ENCODE measurements at places on chromosomes 16 and 17.

DNA sequence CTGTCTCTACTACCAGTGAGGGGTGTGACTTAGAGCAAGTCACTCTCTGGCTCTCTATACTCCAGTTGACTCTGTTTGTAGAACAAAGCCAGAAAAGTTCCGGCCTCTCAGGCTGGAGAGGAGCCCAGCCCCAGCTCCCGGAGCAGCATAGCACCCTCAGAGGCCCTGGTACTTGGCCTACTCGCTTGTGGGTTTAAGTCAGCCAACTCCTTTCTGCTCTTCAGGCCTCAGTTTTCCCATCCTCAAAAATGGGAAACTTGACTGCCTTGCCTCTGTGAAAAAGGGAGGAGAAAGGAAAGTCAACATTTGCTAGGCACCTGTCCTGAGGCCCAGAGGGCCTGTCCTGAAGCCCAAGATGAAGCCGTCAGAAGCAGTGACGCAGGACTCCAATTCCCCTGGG lies 1.1 kb downstream of the CHST6 start:
- DNase-seq = no peak

DNA sequence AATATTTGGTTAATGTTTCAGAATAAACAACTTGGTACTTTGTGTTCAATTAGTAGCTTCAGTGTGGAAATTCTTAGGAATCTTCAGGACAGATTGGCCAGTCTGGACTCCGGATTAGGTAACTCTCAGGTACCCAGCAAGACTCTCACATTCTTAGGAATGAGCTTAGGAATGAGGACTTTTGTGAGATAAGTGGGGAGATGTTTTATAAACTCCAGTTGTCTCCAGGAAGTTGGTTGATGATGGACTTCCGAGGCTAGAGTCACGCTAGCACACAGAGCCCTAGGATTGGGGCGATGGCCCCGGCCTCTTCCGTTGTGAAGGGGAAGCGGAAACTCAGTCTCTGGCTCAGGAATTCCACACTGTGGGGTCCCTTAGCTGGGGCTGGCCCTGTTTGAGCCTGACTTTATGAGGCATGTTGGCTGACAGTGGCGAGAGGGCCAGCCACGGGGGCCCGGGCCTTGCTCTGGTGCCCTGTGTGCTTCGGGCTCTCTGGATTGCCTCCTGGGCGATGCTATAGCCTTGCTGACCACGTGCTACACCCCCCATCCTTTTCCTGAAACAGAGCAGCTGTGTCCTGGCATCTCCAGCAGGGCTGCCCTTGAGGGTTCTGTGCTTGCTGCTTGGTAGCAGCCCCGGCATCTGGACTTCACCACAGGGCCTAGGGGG lies 32.4 kb downstream of the RAB11FIP3 start:
- DNase-seq = no peak

DNA sequence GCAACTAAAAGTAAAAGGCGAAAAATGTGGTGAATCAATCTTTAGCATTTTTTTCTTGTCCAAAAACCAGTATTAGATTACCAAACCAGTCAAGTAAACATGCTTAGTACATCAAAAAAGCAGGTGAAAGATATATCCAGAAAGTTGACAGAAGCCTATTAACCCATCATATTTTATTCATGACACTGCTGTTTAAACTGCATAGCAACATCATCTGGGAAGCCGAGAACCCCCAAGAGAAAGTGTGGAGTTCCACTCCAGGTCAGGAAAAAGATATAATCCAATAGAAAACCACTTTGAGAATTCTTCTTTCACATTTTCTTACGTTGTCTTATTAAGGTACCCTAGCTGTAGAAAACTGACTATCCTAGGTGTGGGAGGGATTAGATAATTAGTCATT lies 466.8 kb upstream of the CDH8 start:
- DNase-seq = no peak

DNA sequence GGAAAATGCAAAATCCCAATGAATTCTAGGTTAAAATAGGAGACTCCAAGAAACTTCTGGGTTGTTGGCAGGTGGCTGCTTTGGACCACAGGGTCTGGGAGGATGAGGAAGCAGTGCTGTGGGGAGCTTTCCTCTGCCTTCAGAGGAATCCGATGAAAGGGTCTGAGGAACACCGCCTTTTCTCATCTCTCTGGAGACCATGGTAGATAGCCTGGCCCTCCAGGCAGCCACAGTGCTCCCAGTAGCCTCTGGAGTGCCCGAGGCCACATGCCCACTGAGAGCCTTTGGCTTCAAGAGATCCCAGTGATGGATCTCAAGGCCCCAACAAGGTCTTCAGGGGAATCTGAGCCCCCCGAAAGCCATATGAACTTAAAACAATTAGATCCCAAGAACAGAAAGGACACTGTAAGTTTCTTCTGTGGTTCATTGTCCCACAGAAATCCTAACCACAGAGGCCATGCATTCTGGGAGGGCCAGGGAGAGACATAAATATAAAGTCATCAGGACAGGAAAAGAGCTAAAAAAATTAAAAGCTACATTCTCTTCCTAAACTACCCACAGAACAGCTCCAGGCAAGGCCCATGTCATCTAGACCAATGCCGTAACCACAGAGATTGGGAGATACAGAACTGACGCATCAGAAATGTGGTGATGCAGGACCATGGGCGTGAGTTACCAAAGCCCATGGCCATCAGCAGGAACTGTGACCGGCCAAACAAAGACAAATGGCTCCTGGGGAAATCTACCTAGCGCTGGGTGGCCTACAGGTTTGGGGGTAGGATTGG lies 24.3 kb downstream of the TK2 start:
- no peak for DNase-seq

GRCh38 chr17:149231-149630 lies 11.9 kb downstream of the SCGB1C2 start:
- no peak for DNase-seq
